ENCODE measurements at places on chromosomes 12 and 14.

GRCh38 chr12:117850048-117850447, 118.7 kb downstream of the KSR2 start:
- no peak for DNase-seq

DNA sequence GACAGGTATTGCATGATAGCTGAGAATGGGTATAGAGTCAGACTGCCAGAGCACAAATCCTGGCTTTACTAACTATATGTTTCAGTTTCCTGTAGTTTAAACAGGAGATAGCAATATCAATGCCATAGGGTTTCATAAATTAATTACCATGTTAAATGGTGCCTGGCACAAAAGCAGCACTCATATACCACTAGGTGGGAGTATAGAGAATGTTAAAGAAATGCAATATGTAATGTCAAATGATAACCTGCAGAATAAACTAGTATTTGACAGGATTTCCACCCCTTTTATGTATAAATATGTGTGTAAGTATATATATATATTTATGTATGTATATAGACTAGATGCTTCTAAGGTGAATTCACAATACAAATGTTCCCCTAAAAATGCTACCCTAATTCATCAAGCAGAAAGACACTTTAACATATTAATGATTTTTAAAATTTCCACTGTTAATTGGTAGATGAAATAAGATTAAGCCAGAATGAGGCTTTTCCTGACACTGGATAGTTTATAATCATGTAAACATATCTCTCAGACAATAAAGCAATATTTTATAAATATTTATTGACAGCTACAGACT, 8.6 kb downstream of the WDR89 start:
- DNase-seq = peak; percentile 8

DNA sequence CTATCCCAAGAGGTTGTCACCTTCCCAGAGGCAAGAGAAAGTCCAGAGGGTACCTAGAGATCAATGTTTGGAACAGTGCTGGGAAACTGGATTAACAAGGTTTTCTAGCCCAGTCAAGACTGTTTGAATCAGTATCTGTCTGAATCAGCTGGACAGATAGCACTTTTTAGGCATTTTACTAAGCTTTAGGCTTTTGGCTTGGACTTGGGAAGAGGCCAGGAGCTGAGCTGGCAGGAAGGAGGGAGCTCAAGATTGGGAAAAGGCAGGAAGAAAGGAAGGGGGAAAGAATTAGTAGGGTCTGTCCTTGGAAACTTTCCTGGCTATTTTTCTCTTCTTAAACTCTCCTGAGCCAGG, 8.3 kb downstream of the IKZF4 start:
- no peak for DNase-seq

GRCh38 chr12:10158406-10158805, 13.5 kb downstream of the OLR1 start:
- DNase-seq = no peak

DNA sequence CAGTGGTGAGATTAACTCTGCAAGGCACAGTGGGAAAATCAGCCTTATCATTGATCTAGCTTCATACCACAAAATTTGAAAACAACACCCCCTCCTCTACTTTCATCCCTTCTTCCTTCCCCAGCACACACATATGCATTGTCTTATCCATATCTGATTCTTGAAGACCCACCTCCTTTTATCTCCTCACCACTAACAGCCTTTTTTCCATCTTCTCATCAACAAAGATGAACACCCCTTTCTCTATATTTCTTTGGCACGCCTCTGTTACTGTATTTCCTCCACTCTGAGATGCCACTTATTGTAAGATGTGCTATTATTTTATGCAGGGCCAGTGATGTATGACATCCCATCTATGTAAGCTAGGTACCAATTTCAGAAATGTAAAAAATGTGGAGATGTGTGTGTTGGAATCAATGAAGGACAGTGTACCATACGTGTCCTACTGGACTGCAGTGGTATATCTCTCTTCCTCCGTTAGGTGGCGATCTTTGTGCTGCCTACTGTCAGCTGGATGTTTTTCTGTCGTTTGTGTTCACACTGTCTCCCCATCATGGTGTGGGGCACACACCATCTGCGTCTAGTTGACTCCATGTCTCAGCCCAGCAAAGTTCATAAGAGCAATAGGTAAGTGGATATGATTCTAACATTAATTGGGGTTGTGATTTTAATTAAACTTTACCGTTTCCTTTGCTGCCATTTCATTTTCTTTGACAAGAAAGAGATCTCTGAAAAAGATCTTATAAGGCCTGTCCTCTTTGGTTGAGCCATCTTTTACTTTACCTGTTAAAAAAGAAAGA, 24.0 kb downstream of the CCDC38 start:
- DNase-seq = peak; percentile 45

DNA sequence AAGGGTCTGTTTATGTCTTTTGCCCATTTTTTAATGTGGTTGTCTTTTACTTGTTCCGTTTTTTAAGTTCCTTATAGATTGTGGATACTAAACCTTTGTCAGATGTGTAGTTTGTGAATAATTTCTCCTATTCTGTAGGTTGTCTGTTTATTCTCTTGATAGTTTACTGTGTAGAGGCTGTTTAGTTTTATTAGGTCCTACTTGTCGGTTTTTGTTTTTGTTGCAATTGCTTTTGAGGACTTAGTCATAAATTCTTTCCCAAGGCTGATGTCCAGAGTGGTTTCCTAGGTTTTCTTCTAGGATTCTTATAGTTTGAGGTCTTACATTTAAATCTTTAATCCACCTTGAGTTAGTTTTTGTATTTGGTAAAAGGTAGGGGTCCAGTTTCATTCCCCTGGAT, 33.9 kb downstream of the SLC39A9 start:
- DNase-seq = no peak

DNA sequence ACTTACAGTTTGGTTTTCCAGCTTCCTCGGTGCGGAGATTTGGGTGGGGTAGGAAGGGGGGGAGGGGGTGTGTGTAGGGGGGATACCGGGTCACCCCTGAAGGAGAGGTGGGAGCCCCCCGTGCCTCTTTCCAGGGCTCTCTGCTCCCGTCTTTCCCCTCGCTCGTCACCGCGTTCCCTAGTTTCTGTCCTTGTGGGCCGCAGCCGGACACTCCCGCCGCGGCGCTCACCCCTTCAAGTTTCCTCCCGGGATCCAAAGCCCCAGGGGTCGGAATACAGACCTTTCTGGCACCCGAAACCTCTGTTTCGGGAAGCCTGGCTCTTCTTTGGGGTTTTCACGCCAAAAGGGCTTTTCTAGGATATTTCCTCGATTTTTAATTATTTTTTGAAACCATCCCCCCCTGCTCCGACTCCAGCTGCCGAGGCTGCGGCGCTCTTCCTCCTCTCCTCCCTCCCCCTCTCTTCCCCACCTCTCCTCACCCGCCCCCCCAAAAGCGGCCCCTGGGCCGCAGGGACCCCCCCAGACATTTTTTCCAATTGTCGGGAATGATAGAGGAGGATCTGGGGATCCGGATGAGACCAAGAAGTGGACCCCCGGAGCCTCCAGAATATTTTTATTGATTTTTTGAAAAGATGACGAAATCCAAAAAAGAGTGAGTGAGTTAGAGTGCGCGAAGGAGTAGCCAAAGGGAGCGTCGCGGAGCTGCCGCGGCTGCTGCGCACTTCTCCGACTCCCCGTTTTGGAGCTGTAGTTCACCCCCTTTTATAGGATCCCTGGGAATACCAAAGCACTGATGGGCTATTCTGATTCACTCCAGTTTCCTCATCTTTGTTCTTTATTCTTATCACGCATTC, 1.7 kb downstream of the CCND2 start:
- no peak for DNase-seq
